GM20000 (cell line): ENCODE measurements at places on chromosomes 16 and 17.

DNA sequence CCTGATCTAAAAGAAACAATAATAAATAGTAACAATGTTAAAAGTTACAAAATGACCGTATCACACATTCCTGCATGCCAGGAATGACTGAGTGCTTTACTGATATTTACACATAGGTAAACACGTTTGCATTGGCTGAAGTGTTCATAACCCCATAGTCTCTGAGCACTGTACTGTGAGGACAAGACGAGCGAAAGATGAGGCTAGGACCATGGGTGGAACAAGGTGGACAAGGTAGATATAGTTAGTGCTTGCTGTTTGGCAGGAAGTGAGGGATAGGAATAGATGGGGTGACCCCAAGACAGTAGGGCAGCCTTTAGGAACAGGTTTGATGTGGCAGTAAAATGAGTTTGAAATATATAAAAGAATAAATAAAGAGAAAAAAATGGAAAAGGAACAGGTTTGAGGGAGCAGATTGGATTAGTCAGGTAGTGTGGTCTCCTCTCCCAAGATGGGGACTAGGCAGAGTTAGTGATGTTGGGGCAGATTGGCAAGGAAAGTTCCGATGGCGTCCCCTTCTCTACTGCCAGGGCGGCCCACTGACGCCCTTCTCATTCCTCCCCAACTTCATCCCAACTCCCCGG is 452 bp upstream of the E2F4 start:
- no peak for DNase-seq

GRCh38 chr17:4899341-4900230 is at the start of gene C17orf107:
Gene C17orf107 (plus strand): TSS chr17:4899536. CDS start chr17:4899763, 227 bp downstream.
- DNase-seq: peak; percentile 95

- no peak for DNase-seq
Measured at GRCh38 chr16:82518811-82519210, 108.0 kb upstream of the CDH13 start.

- DNase-seq: no peak
Measured at GRCh38 chr16:83715217-83715920, 92.4 kb upstream of the HSBP1 start.

DNA sequence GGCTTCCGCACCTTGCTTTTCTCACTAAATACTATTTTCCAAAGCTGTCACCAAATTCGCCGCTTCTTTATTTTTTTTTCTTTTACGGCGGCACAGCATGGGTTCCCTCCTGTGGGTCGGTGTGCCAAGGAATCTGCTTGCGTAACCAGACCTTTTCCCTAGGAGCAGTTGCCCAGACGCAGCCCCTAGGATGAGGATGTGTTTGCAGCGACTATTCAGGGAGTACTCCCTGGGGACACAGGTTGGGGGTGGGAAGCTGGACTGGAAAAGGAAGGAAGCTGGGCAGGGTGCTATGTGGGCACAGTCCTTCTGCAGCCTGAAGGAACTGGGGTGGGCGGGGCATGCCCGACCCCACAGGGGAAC is 49.0 kb upstream of the ZCCHC14 start:
- DNase-seq: no peak

DNA sequence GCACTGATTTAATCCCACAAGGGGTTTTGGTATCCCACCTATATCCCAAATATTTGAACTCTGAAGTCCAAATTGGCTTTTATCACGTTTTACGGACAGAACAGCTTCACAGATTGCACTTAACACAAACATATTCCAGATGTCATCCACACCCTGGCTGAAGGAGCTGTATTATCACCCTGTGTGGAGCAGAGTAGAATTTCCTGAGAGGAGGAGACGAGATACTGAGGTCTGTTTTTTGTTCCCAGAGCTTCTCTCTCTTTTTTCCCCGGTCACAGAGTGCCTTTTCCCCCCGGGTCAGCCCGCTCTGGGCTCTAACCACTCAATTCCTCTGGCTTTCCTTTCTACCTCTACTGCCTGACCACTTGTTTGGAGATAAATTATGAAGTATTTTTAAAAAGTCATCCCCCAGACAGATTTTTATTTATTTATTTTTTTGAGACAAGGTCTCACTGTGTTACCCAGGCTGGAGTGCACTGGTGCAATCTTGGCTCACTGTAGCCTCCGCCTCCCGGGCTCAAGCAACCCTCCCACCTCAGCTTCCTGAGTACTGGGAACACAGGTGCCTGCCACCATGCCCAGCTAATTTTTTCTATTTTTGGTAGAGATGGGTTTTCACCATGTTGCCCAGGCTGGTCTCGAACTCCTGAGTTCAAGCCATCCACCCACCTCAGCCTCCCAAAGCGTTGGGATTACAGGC is 30.7 kb downstream of the DNAH2 start:
- no peak for DNase-seq

DNA sequence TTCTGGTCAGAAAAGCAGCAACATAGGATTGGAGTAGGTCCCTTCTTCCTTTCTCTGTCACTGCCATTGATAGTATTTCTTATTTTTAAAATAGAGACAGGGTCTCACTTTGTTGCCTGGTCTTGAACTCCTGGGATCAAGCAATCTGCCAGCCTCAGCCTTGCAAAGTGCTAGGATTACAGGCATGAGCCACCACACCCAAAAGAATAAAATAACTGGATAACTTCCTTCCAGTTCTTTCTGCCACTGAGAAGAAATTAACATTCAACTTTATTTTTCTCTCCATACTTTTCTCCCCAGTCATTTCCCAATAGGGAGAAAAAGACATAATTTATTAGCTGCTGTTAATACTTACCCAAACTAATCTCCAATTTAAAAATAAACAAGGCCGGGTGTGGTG is 91.9 kb upstream of the MED13 start:
- no peak for DNase-seq

DNA sequence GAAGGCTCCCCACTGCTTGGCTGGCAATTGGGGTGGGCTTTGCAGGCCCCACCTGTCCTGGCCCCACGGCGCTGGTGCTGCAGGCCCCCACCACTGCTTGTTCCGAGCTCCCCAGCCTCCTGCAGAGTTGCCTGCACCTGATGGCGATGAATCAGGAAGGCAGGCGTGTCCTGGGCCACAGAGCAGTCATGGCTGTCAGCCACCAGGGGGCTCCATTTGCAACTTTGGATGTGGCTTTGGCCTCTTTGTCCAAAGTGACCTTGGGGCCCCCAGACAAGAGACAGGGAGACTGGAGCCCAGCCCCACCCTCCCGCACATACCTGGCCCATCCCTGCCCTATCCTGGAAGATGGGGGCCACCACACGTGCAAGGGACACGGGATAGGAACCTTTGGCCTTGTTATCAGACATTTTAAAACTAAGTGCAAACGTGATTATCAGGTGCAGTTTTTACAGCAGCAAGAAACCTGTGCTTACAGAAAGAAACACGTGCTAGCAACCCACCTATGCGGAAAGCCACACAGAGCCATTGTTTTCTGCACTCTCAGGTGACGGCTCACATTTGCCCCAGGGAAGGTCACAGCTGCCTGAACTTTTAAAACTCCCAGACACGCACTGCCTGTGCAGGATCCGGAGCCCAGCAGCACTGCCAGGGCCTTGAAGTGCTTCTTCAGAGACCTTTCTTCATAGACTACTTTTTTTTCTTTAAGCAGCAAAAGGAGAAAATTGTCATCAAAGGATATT is at the start of gene DNASE1:
Gene DNASE1 (plus strand): TSS at position 443 of the 743 bp plus-strand sequence. CDS start 683 bp downstream, outside the sequence.
- peak; percentile 80 for DNase-seq

- DNase-seq: no peak
Measured at GRCh38 chr16:12392585-12393091, 411.0 kb downstream of the CPPED1 start.

DNA sequence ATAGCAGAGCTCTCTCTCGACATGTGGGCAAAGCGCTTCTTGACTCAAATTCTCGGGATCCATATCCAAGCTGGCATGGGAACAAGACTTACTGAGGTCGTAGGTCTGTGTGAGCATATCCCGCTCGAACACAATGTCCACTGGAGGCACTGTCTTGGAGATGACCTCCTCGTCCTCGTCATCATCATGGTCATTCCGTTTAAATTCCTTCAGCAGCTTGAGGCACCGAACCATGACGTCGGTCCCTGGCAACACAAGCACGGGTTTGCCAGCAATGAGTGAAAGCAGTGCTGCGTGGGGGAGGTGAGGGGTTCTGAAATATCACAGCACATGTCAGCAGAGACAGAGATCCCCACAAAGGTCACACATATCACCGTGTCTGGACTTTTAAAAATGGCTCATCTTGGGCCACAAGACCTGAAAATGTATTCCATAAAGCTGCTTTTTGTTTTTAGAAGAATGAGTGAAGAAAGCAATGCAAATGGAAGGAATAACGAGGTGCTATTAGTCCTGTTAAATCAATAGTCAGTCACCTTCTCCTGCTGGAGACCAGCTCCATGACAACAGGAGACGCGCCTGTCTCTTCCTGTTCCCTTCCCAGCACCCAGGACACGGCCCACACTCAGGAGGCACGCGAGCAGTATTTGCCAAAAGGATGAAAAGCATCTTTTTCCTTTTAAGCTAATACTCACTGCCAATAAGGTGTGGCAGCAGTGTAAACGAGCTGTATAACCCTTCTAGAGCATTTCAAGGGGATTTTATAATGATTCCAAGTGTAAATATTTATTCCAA is 37.9 kb downstream of the GTF3C1 start:
- DNase-seq: no peak

GRCh38 chr16:3074860-3075522 is 9.6 kb downstream of the IL32 start:
- DNase-seq: peak; percentile 69

DNA sequence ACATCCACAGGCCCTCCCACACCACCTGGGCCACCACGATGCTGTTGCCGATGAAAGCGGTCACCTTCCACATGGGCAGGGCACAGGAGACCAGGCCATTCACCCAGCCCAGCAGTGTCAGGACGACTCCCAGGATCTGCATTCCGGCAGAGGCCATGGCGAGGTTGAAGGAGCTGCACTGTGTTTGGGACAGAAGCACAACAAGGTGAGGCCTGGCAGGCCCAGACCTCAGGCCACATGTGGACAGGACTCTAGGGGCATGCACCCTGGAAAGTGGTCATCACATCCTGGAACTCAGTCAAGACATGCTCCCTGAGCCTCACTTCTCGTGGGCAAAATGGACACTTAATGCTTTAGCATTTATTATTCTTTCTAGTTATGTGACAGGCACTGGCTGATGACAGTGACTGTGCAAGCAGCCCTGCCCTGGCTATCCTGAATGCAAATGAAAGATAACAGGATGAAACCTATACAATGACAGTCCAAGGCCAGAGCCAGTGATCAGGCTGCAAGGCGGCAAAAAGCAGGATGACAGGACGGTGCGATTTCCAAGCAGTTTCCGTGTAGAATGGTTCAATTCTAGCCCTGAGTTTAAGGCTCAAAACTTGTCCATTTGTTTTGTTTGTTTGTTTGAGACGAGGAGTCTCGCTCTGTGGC is 2.0 kb downstream of the CLDN6 start:
- no peak for DNase-seq

DNA sequence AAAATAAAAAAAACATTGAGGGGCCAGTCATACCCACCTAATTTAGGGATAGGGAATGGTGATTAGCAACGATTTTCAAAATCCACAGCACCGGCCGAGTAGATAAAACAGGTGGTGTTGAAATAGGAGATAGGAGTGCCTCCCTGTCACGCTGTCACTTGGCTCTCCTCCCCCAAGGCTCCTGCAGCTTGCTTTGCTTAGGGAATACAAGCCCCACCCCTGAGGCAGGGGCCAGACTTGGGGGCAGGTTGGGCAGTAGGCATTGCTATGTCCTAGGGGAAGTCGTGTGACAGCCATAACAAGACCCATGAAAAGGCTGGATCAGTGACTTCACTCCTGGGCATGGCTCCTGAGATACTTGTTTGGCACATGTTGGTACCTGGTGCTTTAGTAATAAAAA is 25.8 kb downstream of the POLR2A start:
- no peak for DNase-seq

DNA sequence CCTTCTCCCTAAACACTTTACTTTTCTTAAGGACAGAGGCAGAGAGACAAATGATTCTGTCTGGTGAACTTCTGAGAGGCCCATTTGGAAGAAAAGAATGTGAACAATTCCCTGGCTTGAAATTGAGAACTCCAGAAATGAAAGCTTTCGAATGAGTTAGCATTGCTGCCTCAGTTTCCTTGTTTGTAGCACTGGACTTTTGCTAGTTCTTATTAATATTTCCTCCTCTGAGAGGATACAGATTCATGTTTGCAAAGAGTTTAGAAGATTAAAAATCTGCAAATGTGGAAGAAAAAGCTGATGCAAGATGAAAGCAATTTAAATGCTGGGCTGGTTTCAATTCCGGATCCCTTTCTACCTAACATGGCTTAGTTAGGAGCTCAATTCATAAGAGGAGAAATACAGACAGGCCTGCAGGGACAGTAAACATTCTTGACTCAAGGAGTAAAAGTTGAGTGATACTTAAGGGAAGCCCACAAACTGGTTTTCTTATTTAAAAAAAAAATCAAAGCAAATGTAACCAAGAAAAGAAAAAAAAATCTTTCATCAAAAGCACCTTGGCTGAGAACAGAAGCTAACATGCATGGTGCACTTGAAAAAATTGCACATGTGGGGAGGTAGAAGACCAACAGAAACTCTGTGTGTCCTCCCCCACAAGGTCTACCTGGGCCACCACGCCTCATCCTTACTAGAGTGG is 27.1 kb downstream of the HNF1B start:
- DNase-seq: no peak

GRCh38 chr17:42325026-42325425 is 36.7 kb downstream of the STAT5A start:
- no peak for DNase-seq

DNA sequence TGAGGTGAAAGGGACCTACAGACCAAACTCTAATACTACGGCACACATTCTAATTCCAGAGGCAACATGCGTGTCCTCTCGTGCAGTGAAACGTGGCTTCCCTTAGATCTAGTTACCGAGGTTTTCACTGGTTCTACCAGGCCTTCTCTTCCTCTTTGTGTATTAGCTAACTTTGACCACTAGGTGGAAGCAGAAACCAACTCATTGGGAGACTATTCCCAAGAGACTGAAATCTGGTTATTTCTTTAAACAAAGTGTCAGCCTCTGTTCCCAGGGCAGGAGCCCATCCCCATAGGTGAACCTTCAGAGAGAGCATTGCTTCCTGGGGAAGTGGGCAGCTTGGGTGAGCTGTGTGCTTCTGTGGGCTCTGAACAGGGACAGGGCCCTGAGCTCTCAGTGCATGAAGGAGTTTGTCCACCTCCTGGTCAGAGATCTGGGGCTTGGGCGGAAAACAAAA is 19.7 kb upstream of the RCVRN start:
- DNase-seq: peak; percentile 75

GRCh38 chr16:3012246-3012645 is 477 bp upstream of the CLDN9 start:
- no peak for DNase-seq

DNA sequence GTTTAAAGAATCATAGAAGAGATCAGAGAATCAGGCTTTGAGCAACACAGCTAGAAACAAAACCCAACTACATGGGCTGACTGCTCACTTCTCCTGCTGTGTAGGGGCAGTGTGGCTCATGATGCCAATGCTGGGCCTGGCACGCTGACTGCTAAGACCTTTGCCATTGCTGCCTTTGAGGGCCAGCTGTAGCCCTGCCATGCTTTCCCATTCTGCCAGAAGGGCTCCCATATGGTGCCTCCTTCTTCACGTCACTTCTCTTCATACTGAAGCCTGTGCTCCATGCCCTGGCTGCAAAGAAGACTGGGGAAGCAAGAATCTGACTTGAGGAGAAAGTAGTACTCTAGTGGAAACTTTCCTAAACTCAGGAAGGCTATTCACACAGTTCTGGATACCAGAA is 232.9 kb downstream of the UTP18 start:
- no peak for DNase-seq

GRCh38 chr17:75049706-75050105 is 2.7 kb downstream of the KCTD2 start:
- no peak for DNase-seq

GRCh38 chr16:77599793-77600415 is 122.4 kb upstream of the NUDT7 start:
- peak; percentile 19 for DNase-seq

GRCh38 chr16:24876231-24876630 is 30.5 kb downstream of the SLC5A11 start:
- DNase-seq: no peak
